Stimulated activated CD8-positive, alpha-beta memory T cell treated with anti-CD3 and anti-CD28 coated beads, Interleukin-2, amount 100 ng/mL, for 1 hour (primary cell): ENCODE measurements at places on chromosomes 5 and 9.

DNA sequence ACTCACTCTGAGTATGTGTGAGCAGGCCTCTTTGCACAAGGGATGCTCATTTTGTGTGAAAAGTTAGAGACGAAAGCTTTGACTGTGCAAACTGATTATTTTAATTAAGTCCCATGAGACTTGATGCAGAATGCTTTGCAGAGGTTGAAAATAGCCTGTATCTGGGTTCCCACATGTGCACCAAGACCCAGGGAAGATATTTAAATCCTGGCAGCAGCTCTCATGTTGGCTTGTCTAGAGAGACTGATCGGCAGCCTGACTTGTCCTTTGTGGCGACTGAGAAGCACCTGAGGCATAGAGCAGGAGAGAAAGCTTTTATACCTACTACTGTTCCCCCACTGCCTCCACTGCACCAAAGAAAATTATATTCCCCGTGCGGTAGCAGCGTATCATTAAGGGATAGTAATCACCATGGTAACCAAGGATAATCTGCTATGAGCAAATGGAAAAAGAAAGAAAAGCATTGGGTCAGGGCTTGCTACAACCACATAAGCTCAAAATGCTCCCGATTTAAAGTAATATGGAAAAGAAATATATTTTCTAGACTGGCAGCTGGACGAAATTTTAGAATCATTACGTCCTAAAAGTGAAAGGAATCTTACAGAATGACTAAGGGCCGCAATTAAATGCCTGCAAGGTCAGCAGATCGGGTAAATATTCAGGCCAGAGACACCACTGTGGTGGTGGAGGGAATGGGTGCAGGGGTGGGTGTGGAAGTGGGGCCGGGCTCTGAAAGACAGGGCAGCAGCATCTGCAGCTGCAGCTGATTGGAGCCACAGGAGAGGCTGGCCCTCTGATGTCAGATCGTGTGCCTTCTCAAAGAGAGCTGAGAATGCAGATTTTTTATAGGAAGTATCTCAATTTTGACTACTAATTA, 135.3 kb upstream of the EPB41L4A start:
- DNase-seq = no peak

GRCh38 chr5:52674815-52675545, 112.7 kb upstream of the ITGA1 start:
- no peak for DNase-seq

DNA sequence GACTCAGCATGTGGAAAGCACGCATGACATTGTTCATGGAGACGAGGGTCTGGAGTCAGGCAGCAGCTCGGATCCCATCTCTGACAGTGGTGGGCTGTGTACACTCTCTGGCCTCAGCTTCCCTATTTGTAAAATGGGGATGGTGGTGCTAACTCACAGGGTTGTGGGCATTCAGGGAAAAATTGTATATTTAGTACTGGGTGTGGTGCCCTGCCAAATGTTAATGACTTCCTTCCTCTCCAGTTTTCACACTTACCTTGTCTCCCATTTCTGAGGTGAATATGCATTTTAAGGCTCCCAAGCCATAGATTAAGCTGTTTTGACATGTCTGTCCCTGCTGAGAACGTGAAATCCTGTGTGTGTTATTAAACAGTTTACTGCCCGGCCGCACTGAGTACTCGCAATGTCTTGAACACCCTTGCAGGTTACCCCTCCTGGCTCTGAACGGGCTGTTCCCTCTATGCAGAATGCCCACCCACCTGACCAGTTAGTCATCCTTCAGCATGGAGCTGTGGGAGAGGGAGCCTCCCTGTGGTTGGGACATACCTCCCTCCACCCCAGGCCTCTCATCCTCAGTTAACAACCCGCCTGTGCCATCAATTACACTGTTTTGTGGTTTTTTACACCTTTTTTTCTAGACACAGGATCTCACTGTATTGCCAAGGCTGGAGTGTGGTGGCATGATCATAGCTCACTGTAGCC, 25.8 kb downstream of the TJP2 start:
- DNase-seq = no peak

DNA sequence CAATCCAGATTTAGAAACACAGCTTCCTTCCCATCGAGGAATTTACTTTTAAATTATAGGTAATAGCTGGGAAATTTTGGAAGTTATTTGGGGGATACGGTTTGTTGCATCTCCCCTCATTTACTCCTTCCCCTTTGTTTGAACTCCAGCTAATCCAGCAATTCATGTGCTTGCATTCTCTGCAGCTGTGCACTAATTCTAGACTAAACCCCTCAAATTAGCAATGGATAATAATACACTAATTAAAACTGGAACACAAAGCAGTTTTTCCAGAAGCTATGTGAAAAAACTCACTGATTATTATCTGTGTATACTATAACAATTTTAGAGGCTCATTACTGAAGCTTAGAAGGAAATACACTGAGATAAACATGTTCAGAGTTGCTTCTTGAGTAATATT, 751.2 kb upstream of the ZNF608 start:
- no peak for DNase-seq

- DNase-seq = no peak
Measured at GRCh38 chr9:77505232-77505631, 142.9 kb downstream of the GNA14 start.

DNA sequence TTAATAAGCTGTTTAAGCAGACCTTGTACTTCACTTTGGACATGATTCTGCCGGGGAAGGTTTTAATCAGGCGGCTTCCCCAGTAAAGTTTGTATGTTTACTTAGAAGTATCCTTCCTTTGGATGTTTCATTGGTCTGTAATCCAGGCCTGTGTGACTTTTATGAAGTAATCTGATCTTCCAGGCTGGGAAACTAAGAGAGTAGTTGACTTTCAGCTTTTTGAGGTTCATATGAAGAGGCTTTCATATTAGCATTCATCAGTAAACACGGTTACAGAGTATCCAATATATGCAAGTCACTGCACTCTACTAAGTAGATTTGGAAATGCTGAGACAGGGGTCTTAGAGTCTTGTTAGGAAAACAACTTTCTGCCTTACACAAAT, 1.1 kb downstream of the DNAJC21 start:
- DNase-seq = no peak

DNA sequence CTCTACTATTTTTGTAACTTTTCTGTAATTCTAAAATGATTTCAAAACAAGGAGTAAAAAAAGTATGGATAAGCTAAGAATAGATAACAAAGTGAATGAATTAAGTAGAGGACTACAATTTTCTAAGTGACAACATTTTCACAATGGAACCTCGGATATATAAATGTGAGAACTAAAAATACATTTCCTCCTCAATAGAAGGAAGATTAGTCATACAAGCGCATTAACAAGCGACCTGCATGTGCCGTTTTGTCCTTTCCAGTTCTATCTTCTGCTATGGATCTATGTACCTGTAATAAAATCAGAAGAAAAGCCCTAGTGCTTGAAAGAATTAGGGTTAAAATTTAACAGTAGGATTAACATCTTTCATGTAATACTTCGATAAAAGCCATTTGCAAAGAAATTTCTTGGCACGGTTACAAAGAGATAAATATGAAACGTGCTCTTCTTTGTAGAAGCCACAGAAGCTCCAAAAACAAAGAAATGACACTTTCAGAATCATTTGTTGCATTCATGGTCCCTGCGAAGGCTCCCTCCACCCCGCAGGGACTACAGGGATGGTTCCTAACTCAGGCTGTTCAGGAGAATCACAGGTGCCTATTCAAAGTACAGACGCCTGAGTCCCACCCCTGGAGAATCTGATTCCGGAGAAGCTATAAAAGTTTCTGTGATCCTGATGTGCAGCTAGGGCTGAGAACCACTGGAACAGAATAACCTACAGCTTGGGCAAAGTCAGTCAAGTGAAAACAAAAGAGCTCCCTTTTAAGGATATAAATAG, 216.6 kb upstream of the EFNA5 start:
- DNase-seq = no peak

DNA sequence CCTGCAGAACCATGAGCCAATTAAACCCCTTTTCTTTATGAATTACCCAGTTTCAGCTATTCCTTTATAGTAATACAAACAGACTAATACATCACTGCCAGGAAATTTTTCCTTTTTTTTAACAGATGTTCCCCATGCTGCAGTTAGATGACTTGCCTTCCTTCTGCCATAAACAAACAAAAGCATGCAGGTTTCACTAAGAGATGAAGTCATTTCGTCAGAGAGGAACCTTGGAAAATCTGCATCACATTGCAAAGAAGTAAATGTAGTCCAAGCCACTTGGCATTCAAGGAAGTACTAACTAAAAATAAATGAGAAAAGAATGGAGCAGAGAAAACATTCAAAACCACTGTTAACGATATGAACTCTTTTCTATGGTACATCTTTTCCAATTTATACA, 194.1 kb upstream of the EFNA5 start:
- no peak for DNase-seq

GRCh38 chr9:87029905-87030304, 82.6 kb upstream of the GAS1 start:
- no peak for DNase-seq

DNA sequence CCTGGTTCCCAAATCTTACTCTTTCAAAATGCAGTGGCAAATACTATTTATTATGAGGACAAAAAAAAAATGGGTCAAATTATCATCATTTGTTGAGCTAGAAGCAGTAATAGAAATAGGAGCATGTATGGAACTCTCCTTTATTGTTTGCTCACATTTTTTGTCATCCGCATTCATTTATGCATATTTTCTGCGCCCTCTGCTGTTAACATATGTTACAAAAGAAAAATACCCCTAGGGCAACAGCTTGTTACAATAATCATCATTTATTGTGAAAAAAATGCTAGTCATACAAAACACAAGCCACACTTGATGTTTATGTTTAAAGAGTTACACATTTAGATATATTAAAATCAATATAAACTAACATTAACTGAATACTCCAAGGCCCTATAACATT, 328.2 kb downstream of the TUSC1 start:
- no peak for DNase-seq

GRCh38 chr9:108687006-108687987, 168.5 kb downstream of the ACTL7B start:
- no peak for DNase-seq

- no peak for DNase-seq
Measured at GRCh38 chr5:74167930-74168315, 472.6 kb downstream of the ENC1 start.

DNA sequence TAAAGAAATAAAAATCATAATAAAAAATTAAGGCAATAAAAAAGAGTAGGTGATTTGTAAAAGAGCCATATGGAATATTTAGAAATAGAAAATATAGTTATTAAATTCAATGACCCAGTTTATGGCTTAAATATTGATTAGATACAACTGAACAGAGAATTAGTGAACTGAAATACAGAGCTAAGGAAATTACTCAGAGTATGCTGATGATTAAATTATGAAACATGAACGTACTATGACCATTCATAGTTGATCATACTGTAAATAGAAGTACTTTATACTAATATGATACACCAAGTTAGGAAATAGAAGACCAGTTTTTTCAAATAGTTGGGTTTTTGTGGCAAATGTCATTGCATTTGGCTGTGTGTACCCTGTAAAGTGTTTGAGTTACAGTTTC, 194.5 kb downstream of the CWC27 start:
- no peak for DNase-seq
